Brain (organoid and tissue), 16 donors: ENCODE measurements at places on chromosomes 5 and 9.

- DNase-seq: no peak
Measured at GRCh38 chr9:8800196-8800595, 1000.6 kb upstream of the DMAC1 start.

DNA sequence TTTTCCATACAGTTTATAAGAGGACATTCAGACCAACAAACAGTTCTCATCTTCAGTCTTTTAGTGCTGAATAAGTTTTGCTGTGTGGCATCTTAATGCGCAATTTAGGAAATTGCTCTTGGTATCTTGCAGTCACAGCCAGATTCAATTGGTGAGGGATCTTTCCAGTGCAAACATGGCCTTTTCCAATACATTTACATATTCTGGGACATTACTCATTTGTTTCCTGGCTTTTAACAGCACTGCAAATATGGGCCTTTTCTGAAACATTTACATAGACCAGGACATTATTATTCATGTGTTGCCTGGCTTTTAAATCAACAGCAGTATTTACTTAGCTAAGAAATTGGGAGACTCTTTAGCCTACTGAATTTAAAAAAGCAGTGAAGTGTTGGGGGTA lies 22.7 kb downstream of the ANKRD33B start:
- peak; percentile 52 for DNase-seq

DNA sequence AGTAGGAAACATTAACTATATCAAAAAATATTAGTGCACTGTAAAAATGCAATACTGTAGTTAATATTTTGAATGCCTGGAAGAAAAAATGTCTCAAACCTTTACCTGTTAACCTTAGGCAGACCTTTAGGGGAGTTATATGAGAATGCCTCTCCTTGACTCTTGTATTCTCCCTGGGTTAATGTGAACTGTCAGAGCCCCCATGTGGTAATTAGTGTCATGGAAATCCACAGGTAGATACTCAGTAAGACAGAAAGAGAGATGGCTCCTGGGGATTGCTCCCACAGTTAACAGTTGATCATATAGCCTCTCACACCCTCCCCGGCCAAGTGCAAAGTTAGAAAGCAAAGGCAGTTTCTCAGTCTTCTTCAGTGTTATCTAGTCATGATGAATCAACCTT lies 742.8 kb downstream of the NR2F1-AS1 start:
- no peak for DNase-seq

DNA sequence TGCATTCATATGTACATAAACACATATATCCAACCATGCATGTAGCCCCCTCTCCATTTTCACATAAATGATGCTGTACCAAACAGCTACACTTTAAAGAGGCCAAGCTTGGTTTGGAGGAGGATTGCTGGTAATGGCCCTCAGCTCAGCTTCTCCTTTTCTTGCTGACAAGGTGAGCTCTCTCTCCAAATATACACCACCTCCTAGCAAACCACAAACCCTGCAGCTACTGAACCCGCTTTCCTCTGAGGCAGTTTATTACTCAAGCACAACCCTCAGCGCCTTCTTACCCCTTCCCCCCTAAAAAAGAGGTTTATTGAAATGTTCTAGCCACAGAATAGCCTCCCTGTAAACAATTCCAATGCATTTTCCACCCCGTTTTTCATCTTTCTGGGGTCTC lies 54.0 kb downstream of the ALG2 start:
- no peak for DNase-seq

- DNase-seq: no peak
Measured at GRCh38 chr5:665956-666711, 27.0 kb downstream of the TPPP start.
